Iris pigment epithelial cell (primary cell): ENCODE measurements at places on chromosomes 4 and X.

DNA sequence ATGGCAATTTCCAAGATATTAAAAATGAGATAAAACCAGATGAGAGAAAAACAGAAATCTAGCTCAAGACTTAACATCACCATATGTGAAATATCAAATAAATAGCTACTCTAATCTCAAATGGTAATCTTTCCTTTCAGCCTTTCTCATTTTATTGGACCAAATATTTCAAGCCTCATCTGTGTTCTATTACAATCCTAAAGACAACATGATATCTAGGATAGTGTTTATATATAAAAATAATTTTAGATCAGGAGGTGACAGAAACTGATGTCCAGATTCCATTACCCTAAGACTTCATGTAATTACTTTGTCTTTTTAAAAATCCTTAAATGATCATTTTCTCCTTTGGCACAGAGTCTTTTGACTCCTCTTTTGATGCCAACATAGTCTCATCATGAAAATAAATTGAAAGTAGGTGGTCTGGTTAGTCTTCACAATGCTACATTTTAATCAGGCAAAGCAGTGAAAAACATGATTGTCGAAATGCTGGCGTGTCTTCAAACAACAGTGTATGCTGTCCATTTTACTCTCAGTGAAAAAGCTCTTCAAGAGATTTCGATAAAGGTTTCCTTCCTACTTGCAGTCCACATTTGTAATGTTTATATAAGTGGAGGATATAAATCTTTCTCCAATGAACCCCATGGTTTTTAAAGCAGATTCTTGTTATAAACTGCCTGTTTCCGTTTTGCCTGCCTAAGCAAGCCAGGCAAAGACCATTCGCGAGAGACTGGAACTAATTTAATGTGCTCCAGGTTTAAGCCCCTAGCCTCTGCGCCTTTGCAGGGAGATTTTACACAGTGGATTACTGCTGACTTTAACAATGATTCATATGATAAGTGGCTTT lies 169.8 kb downstream of the SCFD2 start:
- DNase-seq = peak; percentile 44

DNA sequence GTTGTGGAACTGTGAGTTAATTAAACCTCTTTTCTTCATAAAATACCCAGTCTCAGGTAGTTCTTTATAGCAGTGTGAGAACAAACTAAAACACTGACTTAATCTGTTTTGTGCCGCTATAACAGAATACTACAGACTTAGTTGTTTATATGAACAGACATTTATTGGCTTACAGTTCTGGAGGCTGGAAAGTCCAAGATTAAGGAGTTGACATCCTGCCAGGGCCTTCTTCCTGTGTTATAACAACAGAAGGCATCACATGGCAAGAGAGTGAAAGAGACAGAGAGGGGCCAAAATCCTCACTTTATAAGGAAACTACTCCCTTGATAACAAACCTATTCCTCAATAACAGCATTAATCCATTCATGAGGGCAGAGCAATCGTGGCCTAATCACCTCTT lies 42.5 kb upstream of the KCNIP4 start:
- DNase-seq = peak; percentile 39

- no peak for DNase-seq
Measured at GRCh38 chr4:723751-724530, 18.3 kb downstream of the PCGF3 start.

- no peak for DNase-seq
Measured at GRCh38 chr4:38067499-38067898, 107.3 kb downstream of the PTTG2 start.

DNA sequence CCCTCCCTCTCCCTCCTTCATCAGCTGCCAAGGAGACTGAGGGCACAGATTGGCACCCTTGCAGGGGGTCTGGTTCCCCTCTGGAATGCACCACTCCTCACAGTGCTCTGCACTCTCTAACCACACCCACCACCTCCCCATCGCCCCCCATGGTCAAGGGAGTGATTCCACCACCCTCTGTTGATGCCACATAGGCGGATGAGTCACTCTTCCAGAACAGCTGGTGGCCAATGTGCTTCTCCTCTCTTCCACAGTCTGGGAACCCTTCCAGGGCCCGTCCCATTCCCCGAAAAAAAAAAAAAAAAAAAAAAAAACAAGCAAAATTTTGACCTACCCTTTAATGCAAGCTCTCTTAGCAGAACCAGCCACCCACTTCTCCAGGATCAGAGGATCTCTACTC lies 341.3 kb upstream of the KLF3 start:
- DNase-seq = peak; percentile 63

- peak; percentile 74 for DNase-seq
Measured at GRCh38 chr4:73998040-73999011, at the start of gene CXCL5. Gene CXCL5 (minus strand): TSS chr4:73998677. CDS start chr4:73998581, 96 bp downstream.
